Activated CD4-positive, CD25-positive, alpha-beta regulatory T cell (primary cell): ENCODE measurements at places on chromosomes 16 and 17.

DNA sequence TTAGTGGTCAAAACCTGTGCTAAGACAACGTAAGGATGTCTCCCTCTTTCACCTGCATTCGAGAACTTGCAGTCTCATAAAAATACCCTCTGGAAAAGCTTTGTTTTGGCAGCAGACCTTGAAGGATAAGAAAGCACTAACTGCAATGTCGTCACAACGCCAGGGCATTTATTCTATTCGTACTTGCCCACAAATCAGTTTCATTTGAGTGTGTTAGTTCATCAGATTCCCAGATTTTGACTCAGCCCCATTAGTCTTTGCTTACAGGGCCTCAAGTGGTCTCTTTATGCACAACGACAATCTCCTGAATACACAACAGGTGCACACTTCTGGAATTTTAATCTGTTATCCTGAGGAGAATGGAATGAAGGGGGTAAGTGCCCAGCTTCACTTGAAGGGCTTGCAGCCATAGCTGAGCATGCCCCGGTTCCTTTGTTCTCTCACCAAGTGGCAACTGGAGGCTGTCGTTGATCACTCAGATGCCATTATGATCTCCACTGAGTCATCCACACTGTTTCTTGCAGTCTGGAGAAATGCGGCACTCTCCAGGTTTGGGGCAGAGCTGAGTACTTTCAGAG is 58.8 kb downstream of the CLEC19A start:
- DNase-seq = no peak

GRCh38 chr17:11459861-11460331 is 138.4 kb upstream of the DNAH9 start:
- no peak for DNase-seq

DNA sequence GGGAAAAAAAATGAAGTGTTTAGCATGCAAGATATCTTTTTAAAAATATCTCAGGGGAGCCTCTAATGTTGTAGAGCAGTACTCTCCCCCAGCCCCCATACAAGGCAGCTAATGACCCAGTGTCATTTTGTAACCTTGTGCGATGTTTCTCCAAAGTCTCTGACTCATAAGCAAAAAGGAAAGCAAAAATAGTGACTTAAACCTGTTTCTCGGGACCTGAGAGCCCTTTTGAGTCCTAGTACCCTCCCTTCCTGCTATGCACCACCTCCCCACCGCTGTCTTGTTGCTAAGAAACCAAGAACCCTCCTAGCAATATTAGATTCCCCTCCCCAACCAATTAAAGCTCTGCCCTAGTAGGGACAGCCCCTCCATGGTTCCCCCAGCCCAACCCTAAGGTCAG is 2.8 kb downstream of the MYCBPAP start:
- DNase-seq = peak; percentile 26

DNA sequence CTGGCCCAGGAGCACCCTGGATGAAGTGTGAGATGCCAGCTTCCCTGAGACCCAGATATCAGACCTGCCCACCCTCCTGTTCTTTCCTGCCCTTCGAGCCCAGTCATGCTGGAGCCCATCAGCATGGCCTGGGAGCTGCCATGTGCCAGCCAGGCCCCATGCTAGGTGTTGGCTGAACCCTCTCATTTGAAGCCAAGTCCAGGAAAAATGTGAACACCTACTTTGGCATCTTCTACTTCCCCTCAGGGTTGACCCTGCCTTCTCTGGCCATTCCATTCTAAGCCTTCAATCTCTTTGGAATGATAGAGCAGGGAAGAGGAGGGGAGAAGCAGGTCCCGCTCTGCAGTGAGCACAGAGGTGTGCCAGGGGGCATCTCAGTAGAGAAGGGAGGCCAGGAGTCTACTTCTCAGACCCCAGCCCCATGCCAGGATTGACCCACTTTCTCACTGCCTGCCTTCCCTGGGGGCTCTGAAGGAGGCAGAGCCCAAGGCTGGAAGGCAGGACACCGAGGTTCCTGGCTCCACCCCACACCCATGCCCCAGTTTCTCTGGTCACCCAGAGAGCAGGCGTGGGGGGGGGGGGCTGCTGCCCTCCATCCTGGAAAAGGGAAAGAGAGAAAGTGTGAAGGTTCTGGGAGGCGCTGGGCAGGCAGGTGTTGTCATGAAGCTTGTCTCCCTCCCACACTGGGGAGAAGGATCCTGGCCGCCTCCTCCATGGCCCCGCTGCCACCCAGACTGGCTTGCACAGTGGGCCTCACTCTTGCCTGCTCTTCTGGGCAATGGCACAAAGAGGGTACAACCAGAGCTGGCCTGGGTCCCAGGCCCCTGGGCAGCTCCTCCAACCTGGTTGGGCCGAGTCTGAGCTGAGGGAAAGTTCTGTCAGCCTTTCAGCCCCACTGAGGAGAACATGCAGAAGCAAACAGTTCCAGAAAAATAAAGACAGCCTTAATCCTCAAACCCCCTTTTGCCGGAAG is 9.3 kb downstream of the HDAC5 start:
- DNase-seq = no peak

GRCh38 chr16:88002749-88003148 is 51.5 kb downstream of the BANP start:
- no peak for DNase-seq

DNA sequence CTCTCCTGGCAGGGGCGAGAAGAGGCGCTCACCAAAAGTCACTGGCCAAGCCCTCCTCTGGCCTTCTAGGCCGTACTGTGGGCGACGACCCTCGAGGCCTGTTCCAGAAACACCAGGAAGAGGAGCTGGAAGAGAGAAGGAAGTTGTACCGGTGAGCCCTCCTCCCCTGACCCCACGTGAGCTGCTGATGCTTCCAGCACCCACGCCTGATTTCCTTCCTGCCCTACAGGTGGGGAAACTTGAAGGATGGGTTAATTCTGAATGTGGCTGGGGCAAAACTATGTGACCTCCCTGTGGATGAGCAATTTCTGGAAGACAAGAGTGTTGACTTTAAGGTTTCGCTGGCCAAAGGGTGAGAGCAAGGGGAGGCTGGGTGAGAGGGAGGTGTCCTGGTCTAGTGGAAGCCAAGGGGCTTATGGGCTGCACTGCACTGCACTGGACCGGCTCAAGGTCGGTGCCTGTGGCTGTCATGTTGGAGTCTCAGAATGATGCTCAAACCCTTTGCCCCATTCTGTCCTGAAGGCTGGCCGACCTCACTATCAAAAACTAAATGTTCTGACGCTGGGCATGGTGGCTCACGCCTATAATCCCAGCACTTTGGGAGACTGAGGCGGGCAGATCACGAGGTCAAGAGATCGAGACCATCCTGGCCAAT is 6.2 kb downstream of the C17orf100 start:
- no peak for DNase-seq

DNA sequence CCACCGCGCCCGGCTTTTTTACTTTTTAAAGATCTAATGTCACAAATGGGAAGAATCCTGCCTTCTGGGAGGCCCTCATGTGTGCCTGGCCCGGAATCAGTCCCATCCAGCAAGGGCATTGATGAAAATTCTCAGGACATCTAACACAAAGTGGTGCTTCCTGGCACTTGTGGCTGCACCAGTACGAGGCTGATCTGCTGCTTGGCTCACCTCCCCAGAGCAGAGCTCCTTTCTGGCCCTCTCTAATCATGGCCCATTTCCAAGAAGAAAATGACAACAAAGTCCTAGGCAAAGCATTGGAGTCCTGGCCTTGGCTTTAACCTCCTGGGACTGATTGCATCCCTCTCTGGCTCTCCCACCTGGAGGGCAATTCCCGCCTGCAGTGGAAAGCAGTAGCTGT is 50.7 kb upstream of the SIAH1 start:
- DNase-seq = no peak

- no peak for DNase-seq
Observed at GRCh38 chr17:22669721-22670120, 977.4 kb downstream of the KCNJ18 start.

DNA sequence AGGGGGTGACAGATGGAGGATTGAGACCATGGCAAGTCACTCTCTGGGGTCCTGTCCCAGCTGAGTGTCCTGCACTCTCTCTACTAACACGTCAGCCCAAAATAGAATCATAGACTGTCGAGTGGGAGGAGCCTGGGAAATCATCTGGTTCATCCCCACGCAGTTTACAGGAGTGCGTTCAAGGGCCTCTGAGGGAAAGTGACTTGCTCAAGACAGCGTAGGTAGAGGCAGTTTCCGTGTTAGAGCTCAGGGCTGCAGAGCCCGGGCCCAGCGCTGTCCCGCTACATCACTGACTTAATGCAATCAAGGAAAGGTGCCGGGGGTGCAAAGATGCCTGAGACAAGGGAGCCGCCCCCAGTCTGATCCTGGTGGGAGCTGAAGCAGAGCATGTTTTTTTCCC is 10.3 kb downstream of the GSG1L2 start:
- DNase-seq = no peak

DNA sequence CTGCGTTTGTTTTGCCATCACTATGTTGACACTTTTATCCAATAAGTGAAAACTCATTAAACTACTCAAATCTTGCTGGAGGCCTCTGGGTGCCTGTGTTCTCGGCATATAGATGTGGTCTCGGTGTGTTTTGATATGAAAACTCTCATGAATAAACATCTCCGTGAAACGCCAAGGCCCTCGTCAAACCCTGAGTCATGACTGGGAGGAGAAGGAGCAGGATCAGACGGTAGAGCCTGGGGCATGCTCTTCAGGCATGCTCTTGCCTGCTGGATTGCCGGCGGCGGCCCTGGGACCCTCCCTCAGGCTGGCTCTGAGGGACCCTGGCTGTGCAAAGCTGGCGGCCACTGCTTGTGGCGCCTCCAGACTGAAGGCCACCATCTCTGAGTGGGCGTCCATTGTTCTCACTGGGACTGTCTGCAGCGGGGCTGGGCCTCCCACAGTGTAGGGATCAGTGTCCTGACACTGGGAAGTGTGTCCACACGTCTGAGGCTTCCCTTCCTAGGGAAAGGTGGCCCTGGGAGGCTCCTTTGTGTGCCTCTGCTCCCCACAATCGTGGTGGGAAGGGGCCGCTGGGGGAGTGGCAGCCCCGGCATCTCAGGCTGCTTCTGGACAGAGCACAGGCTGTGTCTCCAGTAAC is 1.7 kb upstream of the NPB start:
- no peak for DNase-seq

GRCh38 chr17:17681744-17682292 is 560 bp downstream of the RAI1 start:
- DNase-seq = no peak

DNA sequence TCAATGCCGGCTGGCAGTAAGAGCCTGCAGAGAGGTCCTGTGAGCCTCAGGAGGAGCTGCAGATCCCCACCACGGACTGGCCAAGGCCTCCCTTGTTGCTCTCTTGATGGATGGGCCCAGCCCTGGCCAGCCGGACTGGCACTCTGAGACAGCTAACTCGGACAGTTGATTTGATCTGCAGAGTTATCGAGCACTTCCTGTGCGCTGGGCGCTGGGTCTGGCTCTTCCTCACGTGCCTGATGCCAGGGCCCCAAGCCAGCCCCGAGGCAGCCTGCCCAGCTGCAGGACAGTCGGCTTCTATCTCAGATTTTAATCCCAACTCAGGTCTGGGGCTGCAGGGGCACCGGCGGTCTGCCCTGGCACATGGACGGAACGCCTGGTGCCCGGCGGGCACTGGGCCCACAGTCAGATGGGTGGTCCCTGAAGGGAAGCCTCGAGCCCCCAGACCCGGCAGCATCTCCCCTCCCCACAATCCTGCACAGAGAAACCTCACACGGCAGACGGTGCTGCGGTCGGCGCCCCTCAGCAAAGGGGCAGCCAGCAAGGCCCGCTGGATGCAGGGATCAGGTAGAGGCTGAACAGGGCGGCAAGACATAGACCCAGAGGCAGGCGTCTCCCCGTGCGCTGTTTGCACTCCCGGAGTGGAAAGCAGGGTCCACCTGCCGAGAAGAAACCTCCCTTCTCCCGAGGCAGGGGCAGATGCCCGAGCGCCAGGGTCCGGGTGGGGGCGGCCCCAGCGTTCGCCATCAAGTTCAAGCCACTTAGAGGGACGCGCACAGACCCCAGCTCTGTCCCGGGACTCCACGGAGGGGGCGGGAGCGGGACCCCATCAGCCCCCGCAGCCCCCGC is 34.0 kb downstream of the TIMM22 start:
- DNase-seq = no peak

- no peak for DNase-seq
Observed at GRCh38 chr16:67183-67791, 5.1 kb downstream of the RHBDF1 start.

GRCh38 chr17:71505200-71505599 is 615.6 kb upstream of the SOX9 start:
- no peak for DNase-seq

GRCh38 chr16:50705436-50706110 is 12.2 kb downstream of the NOD2 start:
- no peak for DNase-seq

DNA sequence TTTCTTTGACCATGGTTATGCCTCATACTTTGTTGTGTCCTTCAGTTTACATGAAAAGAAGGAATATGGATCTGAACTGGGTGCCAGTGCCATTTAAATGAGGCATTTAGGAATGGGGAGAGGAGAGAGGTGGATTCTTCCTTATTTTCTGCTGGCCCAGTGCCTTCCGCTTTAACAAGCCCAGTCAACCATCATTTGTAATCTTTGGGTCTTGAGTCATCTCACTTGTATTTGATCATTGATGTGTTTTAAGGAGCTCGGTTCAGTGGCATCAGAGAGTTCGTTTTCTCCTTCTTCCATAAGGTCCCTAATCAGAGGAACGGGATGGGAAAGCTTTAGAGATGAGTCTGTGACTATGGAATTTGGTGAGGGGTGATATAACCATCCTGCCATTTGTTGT is 334.9 kb downstream of the WWOX start:
- DNase-seq = no peak

DNA sequence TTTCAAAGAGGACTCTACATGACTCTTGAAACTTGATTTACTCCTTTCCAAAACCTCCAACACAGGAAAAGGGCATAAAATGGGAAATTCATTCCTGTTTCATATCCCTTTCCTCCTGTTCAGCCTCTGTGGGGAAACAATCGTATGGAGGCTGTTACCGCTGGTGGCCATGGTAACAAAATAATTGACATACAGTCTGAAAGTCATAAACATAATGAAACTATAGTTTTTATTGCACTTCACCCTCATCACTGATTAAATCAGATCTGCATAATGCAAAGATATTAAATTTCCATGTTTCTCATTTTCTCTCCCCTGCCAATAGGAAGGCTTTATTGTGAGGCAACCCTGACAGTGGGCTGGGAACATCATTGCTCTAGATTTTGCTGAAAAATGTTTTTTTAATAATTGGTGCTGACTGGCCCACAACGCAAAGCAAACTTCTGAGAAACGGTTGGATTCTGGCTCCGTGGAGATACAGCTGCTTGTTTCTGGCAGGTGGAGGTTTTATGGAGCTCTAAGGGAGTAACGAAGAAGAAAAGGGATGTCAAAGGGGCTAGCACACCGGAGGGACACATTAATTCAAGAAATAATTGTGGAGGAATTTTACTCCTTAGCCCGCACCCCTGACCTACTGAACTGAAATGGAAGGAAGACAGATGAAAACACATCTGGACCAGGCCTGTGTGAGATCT is 154.2 kb upstream of the SHISA6 start:
- no peak for DNase-seq

DNA sequence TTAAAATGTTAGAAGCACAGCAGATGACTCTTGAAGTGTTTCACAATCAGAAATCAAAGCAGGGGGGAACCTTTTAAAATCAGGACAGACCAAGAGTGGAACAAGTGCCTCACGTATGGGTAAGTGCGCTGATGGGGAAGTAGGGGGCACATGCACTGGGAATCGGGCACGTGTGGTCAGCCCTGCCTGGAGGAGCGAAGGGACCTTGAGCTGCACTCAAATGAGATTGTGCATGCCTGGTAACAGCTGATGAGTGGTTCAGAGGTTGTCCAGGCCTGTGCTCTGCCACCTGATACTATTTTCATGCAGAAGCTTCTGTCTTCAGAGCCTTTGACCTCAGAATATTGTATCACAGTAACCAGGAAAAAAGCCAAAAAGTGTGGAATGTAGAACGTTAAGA is 13.7 kb upstream of the XYLT2 start:
- no peak for DNase-seq

GRCh38 chr17:49471769-49472168 is 23.3 kb upstream of the NGFR start:
- no peak for DNase-seq
